ENCODE measurements at places on chromosomes 5 and 9.

GRCh38 chr5:154757814-154758406, 2.7 kb downstream of the LARP1 start:
- DNase-seq: no peak

GRCh38 chr5:42991404-42992087, 48.6 kb downstream of the ANXA2R start:
- DNase-seq: no peak

DNA sequence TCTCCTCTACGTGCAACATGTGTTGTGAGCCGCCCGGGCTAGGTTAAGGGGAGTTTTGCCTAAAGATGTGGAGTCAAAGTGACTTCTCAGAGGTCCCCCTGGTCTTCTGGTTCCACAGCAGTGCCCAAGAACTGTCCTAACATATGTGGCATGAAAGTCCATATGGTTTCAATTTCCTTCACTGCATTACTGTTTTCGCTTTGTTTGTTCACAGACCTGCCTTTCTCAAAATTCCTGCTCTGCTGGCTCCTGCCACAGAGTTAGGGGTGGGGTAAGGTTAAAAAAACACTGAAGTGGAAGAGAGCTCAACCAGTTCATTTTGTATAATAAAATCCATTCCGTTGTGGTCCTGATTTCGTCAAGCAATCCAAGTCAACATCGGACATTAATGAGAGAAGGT, 289.4 kb downstream of the DMAC1 start:
- no peak for DNase-seq

DNA sequence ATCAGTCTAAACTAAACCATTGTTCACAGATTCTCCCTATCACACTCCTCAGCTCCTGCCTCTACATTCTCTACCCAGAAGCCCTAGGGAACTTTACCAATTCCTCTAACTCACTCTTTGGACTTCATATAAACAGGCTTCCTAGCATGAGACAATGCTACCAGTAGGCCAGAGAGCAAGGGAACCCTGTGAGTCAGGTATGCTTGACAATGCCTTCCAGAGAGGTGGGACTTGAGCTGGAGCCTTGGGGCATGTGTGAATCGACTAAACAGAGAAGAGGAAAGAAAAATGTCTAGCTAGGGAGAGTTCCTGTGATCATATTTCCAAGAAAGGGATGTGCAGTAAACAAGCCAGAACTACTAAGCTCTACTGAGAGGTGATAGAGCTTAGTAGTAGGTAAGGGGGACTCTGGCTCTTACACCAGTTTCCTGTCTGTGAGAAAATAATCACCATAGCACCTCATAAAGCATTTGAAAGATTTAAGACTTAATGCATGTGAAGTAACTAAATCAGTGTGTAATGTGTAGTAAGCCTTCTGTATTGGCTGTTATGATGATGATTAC, 6.4 kb upstream of the RFK start:
- no peak for DNase-seq

DNA sequence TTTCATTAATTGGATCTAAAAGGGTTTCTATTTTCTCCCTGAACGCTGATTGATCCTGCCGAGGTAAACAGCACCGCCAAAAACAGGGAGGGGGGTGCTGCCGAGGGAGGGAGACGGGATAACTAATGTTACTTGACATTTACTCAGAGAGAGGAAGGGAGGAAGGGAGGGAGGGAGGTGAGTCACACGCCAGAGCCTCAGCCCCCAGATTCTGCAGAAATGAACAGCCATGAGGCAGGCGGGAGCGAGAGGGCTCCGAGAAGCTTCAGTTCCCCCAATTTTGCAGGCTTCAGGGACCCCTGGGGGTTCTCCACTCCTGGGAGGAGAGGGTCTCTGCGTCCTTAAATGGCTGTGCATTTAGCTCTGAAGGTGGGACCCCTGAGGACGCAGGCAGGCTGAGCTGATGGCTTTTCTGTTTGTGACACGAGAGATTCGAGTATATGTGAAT, 59.1 kb upstream of the IER5L start:
- DNase-seq: peak; percentile 44

- no peak for DNase-seq
These were observed 243.8 kb downstream of the COX7C start for GRCh38 chr5:86861512-86861911.

- DNase-seq: peak; percentile 73
These were observed 56.1 kb downstream of the SAXO1 start for GRCh38 chr9:18976709-18977531.

- DNase-seq: no peak
These were observed 85.0 kb downstream of the ROR2 start for GRCh38 chr9:91865041-91865440.

DNA sequence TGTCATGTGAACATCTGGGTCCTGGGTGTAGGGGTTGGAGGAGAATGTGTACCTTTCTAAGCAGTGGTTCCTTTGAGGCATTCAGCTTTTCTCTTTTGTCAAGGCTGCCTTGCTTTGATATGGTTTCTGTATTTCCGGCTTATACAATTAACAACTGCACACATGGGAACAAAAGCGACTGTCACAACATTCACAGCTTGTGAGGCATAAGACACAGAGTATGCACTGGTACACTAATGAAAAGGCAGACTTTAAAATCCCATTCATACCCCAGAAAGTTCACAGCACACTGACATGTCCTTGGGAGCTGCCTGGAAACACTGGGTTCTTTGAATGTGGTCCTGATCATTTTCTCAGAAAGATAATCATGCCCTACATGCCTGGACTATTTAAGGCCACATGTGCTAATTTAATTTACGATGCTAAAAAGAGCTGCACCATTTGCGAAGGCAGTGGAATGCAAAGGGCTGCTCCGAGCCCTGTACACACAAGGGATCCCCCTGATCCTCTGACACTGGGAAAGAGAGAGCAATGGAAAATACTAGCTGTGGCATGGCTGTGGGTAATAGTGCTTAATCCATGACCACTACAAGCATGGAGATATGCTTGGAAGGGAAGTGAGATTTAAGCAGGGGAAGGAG, 131.8 kb downstream of the EFNA5 start:
- DNase-seq: no peak

DNA sequence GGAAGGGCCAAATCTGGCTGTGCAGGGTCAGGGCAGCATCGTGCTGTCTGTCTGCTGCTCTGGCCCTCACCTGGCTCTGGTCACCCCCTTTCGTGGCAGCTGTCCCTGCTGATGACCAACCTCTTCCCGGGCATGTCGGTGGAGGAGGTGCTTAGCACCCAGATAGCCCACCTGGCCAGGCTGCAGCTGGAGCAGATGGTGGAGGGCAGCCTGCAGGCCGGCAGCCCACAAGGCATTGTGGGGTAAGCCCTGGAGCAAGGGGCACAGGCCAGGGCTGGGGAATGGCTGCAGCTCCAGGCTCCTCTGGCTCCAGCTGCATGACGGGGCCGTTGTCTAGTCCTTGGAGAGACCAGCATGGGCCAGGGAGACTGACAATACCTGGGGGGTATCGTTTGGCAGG, 8.2 kb downstream of the TOR2A start:
- no peak for DNase-seq

- no peak for DNase-seq
These were observed 22.0 kb upstream of the ANKRD34B start for GRCh38 chr5:80592105-80592504.

- no peak for DNase-seq
These were observed 22.4 kb upstream of the NCS1 start for GRCh38 chr9:130149654-130150286.

GRCh38 chr5:14685757-14686156, 21.2 kb downstream of the OTULIN start:
- DNase-seq: no peak

GRCh38 chr9:90698871-90699440, 56.3 kb upstream of the DIRAS2 start:
- DNase-seq: no peak

DNA sequence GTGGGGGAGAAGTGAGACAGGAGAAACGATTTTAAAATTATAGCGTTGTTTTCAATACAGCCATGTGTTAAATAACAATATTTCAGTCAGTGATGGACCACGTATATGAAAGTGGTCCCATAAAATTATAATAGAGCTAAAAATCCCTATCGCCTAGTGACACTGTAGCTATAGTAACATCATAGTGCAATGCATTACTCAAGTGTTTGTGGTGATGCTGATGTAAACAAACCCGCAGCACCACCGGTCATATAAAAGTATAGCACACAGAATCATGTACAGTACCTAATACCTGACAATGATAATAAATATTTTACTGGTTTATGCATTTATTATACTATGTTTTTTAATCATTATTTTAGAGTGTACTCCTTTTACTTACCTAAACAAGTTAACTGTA, 407.4 kb upstream of the SEMA6A start:
- no peak for DNase-seq

- DNase-seq: no peak
These were observed 14.8 kb downstream of the STXBP1 start for GRCh38 chr9:127626752-127627493.

- DNase-seq: no peak
These were observed 56.2 kb downstream of the ARHGEF28 start for GRCh38 chr5:73682176-73682575.

- no peak for DNase-seq
These were observed 83.3 kb downstream of the GTF3C4 start for GRCh38 chr9:132753593-132753880.

DNA sequence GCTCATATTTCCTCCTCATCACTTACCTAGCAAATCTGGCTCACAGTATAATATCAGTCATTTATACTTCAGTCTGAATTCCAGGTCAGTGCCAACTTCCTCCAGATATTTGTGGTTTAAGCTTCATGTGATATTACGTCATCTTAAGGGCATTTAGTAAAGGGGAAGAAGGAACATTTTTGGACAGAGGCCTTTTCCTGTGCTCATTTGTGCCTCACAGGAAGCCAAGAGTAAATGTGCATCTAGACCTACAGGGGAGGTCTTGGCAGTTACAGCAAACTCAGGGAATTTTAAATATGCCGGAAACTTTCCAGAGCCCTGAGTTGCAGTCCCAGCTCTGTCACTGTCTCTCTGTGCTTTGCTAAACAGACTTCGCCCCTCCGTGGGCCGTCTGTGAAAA, 12.3 kb upstream of the KCNIP1 start:
- DNase-seq: peak; percentile 6

DNA sequence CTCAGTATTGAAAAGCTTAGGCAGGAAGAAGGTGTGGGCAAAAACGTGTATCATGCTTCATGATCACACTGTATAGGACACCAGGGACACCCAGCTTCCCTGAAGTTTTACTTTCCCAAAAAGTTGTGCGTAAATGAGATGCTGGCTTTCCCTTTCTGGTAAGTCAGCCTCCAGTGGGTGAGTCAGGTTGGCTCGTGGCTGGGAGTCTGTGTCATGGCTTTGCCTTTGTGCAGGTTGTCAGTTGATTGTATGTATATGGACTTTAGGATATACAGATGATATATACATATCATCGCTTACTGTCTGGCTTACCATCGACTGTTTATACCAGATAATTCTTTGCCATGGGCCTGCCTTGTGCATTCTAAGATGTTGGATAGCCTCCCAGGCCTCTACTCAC, 34.2 kb downstream of the ADRB2 start:
- DNase-seq: no peak

DNA sequence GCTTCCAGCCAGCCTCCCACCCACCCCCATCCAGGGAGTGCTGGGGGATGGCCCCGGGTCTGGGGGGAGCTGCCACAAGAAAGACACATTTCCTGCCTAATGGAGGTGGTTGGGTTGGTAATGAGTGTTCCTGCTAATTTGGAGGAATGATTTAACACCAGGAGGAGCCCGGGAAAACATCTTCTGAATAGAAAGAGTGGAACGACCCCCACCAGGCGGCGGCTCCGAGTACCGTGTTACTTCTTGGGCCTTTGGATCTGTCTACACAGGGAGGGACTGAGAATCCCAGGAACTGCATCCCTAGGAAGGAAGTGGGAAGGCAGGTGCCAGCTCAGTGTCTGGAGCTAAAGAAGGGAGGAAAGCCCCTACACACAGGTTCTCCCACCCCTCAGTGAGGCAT, 64.6 kb downstream of the TSPAN17 start:
- DNase-seq: no peak

DNA sequence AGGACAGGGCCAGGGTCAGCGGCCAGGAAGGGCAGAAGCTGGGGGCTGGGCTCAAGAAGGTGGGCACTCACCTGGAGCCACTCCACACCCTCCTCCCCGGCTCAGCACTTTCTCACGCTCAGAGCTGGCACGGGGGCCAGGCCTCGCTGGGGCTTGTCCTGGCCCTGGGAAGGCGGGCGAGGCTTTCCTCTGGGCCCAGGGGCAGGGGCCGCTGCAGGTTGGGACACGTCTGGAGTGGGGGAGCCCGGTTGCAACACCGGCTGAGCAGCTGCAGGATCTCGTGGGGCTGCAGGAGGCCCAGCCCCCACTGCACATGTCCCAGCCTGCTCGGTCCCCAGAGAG, 38.9 kb upstream of the EGFL7 start:
- DNase-seq: no peak

GRCh38 chr9:73089304-73089985, 62.2 kb upstream of the ANXA1 start:
- DNase-seq: no peak
